ENCODE measurements at places on chromosomes 12 and 14.
A peak's percentile ranks its signal among the peaks of the same experiment; 100 is the strongest.

GRCh38 chr14:99986396-99986795, 78.8 kb upstream of the EVL start:
- no peak for DNase-seq

DNA sequence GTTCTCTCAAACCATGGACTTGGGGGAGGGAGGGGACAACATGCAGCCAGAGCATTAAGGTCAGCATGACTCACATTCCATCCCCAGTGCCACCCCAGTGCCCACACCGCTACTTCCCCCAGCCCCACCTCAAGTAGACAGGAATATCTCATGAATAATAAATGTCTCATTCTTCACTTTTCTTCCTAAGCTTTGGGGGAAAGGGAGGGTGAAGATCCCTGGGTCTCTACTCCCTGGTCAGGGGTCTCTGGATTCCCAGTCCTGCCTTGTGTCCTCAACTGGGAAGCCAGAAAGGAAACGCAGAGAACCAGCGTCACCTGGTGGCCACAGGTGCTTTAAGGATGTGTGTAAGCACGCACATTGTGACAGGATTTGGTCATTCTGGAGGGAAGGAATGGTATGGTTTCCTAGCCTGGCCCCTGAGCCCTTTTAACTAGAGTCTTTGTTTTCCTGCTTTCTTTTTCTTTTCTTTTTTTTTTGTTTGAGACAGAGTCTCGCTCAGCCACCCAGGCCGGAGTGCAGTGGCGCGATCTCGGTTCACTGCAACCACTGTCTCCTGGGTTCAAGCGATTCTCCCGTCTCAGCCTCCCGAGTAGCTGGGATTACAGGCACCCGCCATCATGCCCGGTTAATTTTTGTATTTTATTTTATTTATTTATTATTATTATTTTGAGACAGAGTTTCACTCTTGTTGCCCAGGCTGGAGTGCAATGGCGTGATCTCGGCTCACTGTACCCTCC, 3.4 kb downstream of the GPR84 start:
- DNase-seq: no peak

DNA sequence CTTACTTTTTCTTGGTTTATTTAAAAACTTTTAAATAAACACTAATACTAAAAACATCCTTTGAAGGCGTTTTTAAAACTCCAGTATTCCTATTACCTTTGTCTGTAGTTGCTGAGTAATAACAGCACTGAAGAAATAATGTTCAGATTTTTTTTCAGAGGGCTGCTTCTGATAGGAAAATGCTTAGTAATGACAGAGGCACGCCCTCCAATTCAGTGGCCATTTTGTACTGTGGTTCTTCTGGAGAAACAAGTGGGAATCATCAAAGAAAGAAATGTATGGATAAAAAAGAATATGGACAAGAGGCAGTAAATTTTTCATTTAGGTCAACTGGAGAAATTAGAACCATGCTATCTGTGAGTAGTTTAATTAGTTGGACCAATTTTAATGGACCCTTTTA, 13.6 kb downstream of the VEZT start:
- no peak for DNase-seq

GRCh38 chr12:12460935-12461922, 101.4 kb downstream of the DUSP16 start:
- DNase-seq: no peak

DNA sequence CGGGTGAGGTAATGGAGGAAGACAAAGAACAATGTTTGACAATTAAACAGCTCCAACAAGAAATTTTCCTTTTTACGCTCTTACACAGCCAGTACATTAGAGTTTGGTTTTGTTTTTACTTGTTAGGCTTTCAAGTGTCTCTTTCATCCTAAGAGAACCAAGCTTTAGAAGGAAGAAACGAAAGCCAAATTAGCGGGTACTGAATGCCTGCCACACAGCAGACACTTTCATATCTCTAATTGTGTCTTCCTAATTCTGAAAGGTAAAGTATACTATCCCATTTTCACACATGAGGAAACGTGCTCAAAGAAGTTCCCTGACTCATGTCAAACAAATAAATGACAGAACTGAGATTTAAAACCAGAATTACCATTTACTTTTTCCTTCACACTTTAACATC, 65.0 kb downstream of the CDK17 start:
- DNase-seq: no peak

DNA sequence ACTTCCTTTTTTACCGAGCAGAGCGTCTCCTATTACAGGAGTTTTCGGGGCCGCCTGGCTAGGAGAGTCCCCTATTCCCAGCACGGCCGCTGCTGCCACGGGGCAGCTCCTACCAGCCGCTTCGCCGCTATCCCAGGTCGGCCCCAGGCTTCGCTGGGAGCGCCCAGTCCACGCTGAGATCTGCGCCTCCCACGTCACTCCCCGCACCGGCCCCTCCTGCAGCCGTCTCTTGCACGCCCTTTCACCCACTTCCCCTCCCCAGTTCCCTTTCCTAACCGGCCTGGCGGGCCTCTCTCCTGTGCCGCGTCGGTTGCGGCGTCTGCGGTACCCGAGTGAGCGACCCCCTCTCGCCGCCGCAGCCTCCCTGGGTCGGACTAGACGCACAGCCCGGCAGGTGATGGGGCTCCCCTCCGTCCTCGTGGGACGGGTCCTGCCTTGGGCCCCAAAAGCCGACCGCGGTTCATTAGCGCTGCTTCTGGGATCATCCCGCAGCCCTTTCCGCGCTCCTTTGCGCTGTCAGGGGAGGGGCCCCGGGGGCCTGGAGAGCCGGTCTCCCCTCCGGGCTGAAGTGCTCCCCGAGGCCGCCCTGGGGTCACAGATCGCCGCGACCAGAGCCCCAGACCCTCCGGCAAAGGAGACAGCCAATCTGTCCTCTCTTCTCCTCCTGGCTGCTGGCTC, 1318.4 kb downstream of the TMEM121 start:
- DNase-seq: peak; percentile 53

GRCh38 chr14:80364274-80364673, 153.0 kb upstream of the DIO2 start:
- no peak for DNase-seq

DNA sequence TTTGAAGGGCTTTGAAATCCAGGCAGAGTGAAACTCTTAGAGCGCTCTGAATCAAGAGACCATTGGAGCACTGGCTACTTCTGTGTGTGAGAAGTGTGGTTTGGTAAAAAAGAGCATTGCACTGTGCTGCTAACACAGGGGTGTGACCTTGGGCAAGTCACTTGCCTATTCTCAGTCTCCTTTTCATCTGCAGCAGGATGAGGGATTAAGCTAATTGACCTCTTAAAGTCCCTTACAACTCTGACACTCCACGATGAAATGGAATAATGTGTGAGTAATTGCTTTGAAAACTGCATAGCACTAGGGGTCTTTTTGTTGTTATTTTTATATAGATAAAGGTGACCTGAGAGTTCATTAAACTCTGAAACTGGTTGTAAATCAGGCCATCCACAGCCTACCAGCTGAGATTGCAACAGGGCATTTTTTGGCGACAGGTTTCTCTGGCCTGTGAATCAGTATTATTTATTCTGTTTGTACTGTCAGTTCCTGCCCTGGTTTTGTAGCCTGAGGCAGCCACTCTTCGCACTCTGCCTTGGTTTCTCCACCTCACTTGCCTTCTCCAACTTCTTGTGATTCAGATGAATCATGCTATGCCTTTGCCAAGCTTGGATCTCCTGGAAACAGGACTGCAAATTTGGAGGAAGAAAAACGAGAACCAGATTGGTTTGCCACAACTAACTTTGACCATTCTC, 159.9 kb upstream of the PARP11 start:
- no peak for DNase-seq

DNA sequence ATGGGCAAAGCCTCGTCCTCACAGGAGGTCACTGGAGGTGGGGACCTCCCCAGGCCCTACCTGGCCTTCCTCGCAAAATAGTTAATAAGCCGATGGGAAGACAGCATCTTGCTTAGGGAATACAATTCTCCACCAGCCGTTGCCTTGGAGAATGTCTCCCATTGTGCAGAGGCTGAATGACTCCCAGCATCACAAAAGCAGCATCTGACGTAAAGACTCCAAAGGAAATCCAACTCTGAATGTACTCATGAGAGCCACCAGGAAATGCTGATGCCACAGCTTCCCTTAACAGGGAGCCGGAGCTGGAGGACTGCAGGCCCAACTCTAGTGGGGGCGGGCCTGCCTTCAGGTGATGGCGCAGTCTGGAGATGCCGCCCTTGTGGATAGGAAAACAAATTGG, 15.5 kb downstream of the CCDC63 start:
- no peak for DNase-seq

DNA sequence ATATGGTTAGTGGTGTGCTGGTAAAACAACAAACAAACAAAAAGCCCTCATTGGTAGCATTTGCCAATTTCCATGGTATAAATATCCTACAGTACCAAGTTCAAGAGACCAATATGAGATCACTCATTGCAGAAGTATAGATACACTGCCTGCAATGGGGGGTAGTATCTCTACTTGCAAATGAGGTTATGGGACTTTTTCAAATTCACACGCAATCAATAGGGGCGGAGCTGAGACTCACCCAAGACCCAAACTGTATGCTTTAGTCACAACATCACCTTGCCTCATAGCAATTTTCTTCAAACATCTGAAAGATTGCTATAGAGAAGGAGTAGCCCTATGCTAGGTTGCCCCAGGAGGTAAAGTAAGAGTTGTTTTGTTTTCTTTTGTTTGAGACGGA, 93.7 kb downstream of the VCPKMT start:
- DNase-seq: no peak

DNA sequence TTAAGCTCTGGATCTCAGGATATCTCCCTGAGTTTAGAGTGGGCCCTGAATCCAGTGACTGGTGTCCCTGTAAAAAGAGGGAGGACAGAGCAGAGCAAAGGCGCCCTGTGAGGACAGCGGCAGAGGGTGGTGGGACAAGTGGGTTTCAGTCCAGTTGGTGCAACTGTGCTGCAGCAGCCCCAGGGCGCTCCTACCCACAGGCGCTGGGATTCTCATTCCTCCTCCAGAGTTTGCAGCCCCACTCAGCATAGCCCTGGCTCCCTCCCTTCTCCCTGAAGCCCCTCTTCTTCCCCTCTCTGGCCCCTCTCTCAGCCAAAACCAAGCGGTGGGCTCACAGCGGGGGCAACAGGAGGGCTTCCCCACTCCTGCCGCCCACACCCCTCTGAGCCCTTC, 1.6 kb downstream of the TMEM179 start:
- DNase-seq: no peak

GRCh38 chr12:130709971-130710732, 5.9 kb downstream of the RIMBP2 start:
- no peak for DNase-seq

- no peak for DNase-seq
Measured at GRCh38 chr12:19891936-19892591, 452.8 kb downstream of the AEBP2 start.

DNA sequence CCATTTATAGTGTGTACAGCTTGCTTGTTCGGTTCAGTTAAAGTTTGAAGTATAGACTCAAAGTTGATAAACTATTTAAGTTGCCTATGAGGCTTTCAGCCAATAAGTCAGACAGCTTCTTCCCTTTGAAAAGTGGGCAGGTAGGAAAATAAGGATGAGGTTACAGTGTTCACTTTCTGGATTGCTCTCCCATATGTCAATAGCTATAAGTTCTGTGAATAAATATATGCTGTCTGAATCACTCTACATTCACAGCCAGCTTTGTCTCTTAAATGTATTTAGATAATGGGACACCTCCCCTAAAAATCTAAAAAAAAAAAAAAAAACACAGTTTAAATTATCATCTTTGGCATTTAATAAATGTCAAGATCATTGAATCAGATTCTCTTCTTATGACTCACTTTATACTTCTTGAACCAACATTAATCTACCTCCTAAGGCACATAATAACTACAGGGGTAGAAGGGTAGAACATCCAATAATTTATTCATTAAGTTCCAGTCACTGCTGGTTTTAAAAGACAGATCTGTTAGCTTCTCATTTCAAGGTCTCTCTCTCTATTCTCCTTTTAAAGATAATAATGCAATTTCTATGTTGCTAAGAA, 126.4 kb upstream of the PCED1B start:
- no peak for DNase-seq

DNA sequence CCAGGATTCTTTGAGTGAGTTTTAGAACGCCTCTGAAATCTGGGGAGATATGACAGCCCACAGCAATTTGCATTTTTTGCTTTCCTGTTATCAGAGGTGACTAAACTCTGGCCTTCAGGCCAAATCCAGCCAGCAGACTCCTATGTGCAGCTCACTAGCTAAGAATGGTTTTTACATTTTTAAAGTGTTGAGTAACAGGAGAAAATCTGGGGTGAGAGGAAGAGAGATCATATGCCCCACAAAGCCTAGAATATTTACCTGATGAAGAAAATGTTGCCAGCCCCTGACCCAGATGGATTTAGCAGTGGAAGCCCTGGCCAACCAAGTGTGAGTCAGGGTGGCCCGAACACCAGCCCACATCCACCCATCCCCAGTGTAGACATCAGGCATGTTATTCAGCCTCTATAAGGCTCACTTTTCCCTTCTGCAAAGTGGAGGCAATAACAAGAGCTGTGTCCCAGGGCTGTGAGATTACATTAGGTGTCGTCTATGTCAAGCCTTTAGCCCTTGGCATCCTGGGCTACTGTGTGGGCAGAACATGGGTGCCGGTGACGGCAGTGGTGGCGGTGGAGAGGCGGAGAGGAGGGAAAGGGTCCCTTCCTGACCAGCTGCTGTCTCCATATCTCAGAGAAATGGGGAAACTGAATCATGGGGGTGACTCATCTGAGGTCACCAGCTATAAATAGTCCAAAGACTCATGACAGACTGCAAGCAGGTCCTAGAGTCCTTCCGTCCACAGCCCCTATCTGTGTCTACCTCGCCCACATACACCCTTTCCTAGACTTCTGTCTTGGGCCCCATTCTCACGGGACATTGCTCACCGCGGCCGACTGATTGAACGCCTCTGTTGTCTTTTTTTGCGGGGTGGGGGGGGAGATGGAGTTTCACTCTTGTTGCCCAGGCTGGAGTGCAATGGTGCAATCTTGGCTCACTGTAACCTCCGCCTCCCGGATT, 32.6 kb upstream of the CD9 start:
- peak; percentile 31 for DNase-seq

GRCh38 chr12:28963554-28963953, 185.5 kb upstream of the FAR2 start:
- DNase-seq: no peak

- DNase-seq: no peak
Measured at GRCh38 chr12:25286837-25287236, 36.1 kb upstream of the KRAS start.

DNA sequence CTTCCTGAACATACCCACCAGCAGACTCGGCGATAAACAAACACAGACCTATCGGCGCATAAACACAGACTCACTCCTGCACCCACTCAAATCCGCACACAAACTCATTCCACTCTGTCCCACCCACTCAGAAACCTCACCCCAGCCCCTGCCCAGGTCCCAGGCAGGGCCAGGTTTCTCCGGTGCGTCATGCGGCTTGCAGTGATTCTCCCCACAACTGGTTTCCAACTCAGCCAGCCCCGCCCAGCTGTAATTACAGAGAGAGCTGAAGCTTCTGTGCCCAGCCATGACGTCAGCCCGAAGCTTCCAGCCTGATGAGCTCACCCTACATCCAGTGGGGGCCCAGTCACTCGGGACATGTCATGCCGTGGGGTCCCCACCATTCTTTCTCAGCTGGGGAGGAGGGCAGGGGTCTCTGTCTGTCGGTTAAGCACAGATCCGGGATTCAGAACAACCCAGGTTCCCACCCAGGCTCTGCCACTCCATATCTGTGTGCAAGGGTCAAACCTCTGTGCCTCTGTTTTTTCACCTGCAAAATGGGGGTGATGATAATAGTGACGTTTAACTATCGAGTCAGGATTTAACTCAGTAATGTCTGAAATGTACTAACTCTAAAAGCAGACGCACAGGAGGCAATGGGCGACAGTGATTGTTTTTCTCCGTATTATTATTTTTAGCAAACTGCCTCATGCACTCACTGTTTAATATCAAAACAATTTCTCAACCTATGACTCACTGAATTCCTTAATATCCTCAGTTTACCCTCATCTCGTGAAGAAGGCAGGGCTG, 2.3 kb upstream of the HSPB8 start:
- DNase-seq: no peak
